NCI-H1436 (cell line): ENCODE measurements at places on chromosomes 4 and X.

DNA sequence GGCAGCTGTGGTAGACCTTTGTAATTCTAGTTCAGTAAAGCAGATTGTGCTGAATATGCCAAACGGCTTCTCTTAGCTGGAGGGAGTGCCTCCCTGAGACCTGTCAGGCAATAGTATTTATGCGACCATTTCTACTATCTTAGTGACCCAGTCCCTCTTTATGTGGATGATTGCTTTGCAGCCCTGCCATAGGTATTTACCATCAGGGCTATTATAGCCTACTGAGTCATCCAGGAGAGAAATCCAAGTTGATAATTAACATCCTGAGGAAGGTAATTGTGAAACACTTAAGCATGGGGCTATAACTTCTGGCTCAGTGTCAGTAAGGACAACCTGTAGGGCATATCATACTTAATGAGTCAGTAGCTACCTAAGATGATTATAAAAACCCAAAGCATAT is 103.9 kb upstream of the MAOA start:
- no peak for DNase-seq

- no peak for DNase-seq
These were observed 47.8 kb downstream of the CLCN3 start for GRCh38 chr4:169668069-169668721.

- no peak for DNase-seq
These were observed 39.9 kb downstream of the MSX1 start for GRCh38 chr4:4899202-4899925.

GRCh38 chr4:138981930-138982390 is 33.6 kb upstream of the NOCT start:
- DNase-seq: no peak

DNA sequence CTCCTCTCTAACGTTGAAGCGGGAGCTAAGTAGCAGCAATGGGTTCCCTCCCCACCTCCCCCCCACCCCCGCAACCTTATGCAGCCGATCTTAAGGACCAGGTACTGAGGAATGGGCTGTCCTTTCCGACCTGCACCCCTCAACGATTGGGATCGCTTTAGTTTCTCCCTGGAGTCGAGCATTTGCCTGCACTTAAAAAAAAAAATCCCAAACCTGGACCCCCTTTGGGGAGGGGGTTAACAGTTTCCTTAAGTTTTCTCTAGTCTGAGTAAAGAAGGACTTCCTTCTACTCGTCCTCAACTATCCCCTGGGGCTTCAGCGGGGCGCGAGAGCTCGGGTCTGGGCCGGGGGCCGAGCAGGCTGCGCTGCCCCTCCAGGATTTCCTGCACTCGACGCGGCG is 25.7 kb upstream of the BCORL1 start:
- DNase-seq: no peak

DNA sequence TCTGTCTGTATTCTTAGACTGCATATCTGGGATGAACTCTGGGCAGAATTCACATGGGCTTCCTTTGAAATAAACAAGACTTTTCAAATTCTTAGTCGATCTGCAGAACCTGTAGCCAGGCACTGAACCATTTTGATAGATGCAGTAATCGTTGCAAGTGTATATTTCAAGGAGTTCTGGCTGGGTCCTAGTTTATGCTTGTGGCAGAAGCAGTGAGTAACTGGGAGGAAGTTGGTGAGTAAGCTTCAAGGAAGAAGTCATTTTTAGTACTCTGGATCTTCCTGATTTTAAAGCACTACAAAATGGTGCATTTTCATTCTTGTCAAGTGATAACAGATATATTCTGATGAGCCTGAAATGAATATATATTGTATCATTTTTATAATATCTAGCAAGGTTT is 9.5 kb downstream of the HPRT1 start:
- no peak for DNase-seq

GRCh38 chr4:75306506-75306905 is 207.7 kb downstream of the RCHY1 start:
- DNase-seq: no peak

DNA sequence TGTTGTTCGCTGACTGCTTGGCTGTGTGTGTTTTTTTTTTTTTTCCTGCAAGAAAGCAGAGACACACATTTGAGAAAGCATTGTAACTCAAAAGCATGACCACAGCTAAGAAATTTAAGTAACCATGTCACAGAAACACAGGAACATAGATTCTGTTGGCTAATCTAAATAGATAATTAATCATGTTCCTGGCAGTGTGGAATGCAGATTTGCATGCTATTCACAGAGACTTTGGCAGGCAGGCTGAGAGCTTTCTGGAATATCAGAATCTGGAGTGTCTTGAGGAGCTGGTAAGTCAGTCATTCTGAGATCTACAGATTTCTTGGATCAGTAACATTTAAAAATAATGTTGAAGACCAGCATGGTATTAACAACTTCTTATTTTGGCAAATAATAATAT is 33.2 kb upstream of the SMS start:
- DNase-seq: no peak

DNA sequence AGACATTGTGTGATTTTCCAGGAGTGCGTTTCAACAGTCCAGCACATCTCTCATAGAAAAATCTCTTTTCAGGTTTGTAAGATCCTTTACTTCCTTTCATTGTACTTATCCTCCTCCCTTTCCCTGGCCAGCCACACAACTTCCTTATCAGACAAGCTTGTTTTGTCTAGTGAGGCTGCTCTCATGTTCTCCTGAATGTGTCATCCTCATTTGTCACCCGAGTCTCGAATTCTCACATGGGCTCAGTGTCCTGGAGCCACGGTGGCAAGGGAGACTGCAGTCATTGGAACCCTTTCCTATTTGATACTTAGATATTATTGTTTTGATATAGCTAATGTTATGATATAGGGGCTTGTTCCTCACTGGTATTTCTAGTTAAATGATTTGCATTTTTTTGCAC is 16.9 kb downstream of the SYNPO2 start:
- no peak for DNase-seq

DNA sequence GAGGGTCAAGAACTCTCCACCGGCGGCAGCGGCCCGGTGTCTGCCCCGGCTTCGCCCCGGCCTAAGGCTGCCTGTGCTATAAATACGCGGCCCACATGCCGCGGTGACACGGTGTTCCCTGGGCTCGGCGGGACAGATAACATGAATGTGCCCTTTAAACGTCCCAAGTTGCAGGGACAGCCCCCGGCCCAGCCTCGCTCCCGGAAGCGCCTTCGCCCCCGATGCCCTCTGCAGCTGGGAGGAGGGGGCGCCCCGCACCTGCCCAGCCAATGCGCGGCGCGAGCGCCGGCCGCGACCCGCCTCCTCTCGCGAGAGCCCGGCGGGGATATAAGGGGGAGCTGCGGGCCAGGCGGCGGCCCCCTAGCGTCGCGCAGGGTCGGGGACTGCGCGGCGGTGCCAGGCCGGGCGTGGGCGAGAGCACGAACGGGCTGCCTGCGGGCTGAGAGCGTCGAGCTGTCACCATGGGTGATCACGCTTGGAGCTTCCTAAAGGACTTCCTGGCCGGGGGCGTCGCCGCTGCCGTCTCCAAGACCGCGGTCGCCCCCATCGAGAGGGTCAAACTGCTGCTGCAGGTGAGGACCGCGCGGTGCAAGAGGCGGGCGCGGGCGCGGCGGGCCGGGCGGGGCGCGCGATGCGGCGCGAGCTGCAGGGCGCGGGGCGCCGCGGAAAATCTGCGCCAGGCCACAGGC is at the start of gene SLC25A4:
Gene SLC25A4 (plus strand): TSS at position 355 of the 689 bp plus-strand sequence. CDS start 107 bp downstream, at position 462.
- DNase-seq: peak; percentile 83

GRCh38 chr4:41670982-41671381 is 77.5 kb downstream of the PHOX2B start:
- DNase-seq: no peak

DNA sequence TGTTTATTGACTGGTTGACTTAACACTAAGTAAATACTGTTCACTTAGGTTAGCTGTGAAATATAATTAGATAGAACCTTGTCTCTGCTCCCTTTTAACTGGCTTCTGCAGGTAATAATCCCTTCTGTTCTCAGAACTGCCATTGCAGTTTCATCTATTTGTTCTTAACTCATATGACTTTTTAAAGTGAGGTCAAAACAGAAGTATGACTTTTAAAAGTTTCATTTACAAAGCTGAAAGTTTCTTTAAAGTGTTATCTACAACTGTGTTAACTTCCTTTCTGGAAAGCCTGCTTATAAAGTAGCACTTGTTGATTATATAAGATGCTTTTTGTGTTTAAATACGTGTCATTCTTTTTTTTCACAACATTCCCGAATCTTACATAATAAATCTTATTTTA is 127.4 kb downstream of the TET2 start:
- no peak for DNase-seq

DNA sequence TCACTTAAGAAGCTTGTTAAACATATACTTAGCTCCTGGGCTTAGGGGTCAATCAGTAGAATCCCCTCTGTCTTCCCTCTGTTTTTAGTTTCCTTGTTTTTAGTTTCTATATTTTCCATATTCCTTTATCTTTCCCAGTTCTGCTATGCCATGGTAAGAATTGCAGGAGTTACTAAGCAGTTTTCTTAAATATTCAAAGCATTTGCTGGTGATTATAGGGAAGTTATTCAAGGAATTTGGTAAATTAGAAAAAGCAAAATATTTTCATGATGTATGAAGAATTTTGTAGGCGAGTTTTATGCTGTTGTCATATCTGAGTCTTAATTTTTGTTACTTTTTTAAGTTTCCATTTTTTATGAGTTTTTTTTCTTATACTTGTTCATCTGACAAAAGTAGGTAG is 91.6 kb upstream of the NUDT6 start:
- DNase-seq: no peak

- DNase-seq: no peak
These were observed 34.4 kb upstream of the ACSL1 start for GRCh38 chr4:184860018-184860779.

DNA sequence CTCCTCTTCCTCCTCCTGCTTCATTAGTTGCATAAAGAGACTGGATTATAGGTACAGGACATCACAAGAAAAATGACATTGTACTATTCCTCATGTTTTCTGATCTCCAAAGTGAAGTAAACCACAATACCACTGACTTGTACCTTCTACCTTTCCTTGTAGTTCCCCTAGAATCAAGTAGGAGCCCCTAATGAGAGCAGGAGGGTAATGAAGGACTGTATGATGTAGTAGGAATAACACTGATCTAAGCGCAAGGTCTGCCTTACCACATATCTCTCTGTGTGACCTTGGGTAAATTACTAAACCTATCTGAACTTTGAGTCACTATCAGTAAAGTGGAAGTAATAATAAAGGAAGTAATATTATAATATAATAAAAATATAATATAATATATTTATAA is 3.6 kb downstream of the VSIG4 start:
- DNase-seq: no peak

DNA sequence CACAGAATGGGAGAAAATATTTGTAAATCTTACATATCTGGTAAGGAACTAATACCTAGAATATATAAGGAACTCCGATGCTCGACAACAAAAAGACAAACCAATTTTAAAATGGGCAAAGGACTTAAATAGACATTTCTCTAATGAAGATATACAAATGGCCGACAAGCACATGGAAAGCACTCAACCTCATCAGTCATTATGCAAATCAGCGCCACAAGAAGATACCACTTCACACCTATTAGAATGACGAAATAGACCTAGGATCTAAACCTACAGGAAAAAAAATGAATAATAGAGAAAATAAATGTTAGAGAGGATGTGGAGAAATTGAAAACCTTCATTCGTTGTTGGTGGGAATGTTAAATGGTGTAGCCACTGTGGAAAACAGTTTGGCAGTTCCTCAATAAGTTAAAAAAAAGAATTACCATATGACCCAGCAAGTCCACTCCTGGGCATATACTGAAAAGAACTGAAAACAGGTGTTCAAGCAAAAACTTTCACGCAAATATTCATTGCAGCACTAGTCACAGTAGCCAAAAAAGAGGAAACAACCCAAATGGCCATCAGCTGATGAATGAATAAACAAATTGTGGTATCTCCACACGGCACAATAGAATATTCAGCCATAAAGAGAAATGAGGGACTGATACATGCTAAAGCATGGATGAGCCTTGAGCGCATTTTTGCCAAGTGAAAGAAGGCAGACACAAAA is 57.3 kb upstream of the WDR19 start:
- no peak for DNase-seq

GRCh38 chrX:53284684-53285447 is 3.5 kb upstream of the IQSEC2 start:
- peak; percentile 40 for DNase-seq
